ENCODE measurements at places on chromosomes 7 and 10. TPM values are rescaled to one million over a fixed set of nuclear protein-coding genes. Genes with fewer than 3 reads are reported as not detected.

The CAV1 gene
- 2.5 TPM for total RNA-seq

GRCh38 chr7:17152721-17153120, 145.7 kb upstream of the AHR start:
- no peak overlapping the region for H3K27ac ChIP-seq
- no peaks in the 10 kb centered on the region for H3K27me3 ChIP-seq
- no peaks in the 10 kb centered on the region for H3K4me1 ChIP-seq
- H3K36me3 ChIP-seq = no peaks in the 10 kb centered on the region

DNA sequence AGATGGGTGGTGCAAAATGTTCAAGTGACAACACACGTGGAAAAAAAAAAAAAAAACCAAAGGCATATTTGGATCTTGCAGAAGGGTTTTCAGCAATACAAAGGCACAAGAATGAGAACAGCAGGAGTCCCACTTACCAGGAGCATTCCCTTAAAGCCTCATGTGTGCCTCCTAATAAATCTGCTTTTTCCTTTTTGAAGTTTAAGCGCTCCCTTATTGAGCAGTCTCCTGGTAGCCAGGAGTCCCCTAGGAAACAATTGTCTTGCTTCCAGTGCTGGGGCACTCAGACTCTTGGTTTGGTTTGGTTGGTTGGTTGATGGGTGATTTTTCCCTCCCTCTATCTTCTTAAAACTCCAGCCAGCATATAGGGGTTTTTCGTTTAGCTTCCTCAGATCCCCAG, 321.8 kb upstream of the NFE2L3 start:
- no peak overlapping the region for H3K4me3 ChIP-seq
- no peaks in the 10 kb centered on the region for H3K4me1 ChIP-seq
- no peak overlapping the region for H3K27ac ChIP-seq
- no peaks in the 10 kb centered on the region for H3K36me3 ChIP-seq
- DNase-seq = no peak

DNA sequence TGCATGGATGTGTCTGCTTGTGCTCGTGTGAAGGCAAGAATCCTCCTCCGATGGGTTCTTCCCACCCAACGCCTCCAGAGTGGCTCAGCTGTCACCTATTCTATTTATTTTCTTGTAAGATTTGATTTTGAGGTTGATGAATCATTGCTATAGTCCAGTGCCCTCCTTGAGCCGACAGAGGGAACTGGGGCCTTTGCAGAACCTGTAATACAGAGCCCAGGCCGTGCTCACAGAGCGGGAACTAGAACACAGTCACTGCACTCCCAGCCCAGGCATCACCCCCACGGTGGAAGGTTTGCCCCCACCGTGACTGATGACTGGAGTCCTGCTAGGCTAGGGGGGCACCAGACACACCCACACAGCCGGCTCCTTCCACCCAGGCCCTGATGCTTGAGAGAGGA, 2.0 kb downstream of the RARRES2 start:
- H3K36me3 ChIP-seq = no peaks in the 10 kb centered on the region
- no peak for DNase-seq
- H3K27ac ChIP-seq = no peak overlapping the region
- no peak overlapping the region for H3K4me3 ChIP-seq
- peaks cover 4% of the 10 kb centered on the region for H3K4me1 ChIP-seq
- peaks cover 3% of the 10 kb centered on the region for H3K27me3 ChIP-seq

Measured in CD8-positive, alpha-beta memory T cell (primary cell).